Tibial nerve (tissue), 4 donors: ENCODE measurements at places on chromosomes 2 and 18. TPM values are rescaled to one million over a fixed set of nuclear protein-coding genes. Genes with fewer than 3 reads are reported as not detected.

GRCh38 chr2:185738679-185739472 is at the start of gene FSIP2:
TSS of gene FSIP2 (plus strand) at chr2:185738804. CDS start at chr2:185738895, 91 bp downstream.
- H3K27me3 ChIP-seq: no peaks in the 10 kb centered on the region
- H3K4me1 ChIP-seq: peaks cover 10% of the 10 kb centered on the region
- no peaks in the 10 kb centered on the region for H3K36me3 ChIP-seq

GRCh38 chr18:43160509-43160908 is 45.0 kb upstream of the RIT2 start:
- no peaks in the 10 kb centered on the region for H3K36me3 ChIP-seq
- no peak overlapping the region for H3K27ac ChIP-seq
- no peaks in the 10 kb centered on the region for H3K4me1 ChIP-seq
- no peaks in the 10 kb centered on the region for H3K27me3 ChIP-seq

GRCh38 chr2:109270505-109271312 is 141.7 kb downstream of the SH3RF3 start:
- DNase-seq: no peak
- peaks cover 10% of the 10 kb centered on the region for H3K4me1 ChIP-seq
- H3K4me3 ChIP-seq: no peak overlapping the region
- H3K27me3 ChIP-seq: no peaks in the 10 kb centered on the region
- H3K36me3 ChIP-seq: no peaks in the 10 kb centered on the region

The IL1A gene
- 1.1 TPM for total RNA-seq

DNA sequence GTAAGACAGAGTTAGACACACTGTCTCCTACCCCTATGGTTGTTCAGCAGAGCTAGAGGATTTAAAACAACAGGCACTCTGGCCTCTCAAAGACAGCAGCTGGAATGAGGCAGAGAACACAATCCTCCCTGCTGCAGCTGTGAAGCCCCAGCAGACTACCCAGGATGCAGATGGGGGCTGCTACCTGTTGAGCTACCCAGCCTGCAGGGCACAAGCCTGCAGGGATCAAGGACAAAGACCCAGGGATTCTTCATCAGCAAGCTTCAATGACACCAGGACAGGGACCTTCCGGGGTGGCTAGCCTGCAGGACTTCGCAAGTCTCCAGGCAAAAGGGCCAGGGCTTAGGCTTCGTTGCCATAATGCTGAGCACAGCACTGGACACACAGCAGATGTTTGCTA is 27.2 kb downstream of the GALNT14 start:
- no peaks in the 10 kb centered on the region for H3K4me1 ChIP-seq
- no peak overlapping the region for H3K4me3 ChIP-seq
- H3K27ac ChIP-seq: no peak overlapping the region
- DNase-seq: no peak
- H3K27me3 ChIP-seq: no peaks in the 10 kb centered on the region

GRCh38 chr2:207766697-207767460 is 2.8 kb downstream of the FZD5 start:
- no peak overlapping the region for H3K4me3 ChIP-seq
- no peaks in the 10 kb centered on the region for H3K36me3 ChIP-seq
- DNase-seq: no peak

- H3K36me3 ChIP-seq: no peaks in the 10 kb centered on the region
- DNase-seq: peak; percentile 94
- no peaks in the 10 kb centered on the region for H3K4me1 ChIP-seq
- peak overlapping the region; percentile 72 for H3K27ac ChIP-seq
- H3K27me3 ChIP-seq: no peaks in the 10 kb centered on the region
Measured at GRCh38 chr2:38720613-38721241, 30.4 kb downstream of the SRSF7 start.

DNA sequence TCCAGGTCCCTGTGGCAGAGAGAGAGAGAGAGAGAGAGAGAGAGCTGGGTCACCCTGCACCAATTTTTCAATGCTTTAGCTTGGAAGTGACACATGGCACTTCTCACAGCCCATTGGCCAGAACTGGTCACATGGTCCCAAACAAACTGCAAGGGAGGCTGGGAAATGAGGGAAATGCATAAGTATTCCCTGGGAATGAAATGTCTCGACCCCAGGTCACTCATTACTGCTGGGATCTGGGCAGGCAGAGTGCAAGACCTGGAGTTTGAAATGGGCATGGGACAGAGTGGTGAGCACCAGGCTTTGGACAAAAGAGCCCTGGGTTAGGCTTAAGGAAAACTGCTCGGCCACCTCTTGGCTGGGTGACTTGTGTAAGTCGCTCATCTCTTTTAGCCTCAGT is 37.0 kb downstream of the SMAD7 start:
- DNase-seq: no peak
- no peaks in the 10 kb centered on the region for H3K4me1 ChIP-seq
- H3K27me3 ChIP-seq: no peaks in the 10 kb centered on the region
- H3K4me3 ChIP-seq: no peak overlapping the region
- no peaks in the 10 kb centered on the region for H3K36me3 ChIP-seq

The THSD7B gene
- 11.8 TPM for total RNA-seq

- H3K36me3 ChIP-seq: no peaks in the 10 kb centered on the region
- no peak overlapping the region for H3K4me3 ChIP-seq
- no peaks in the 10 kb centered on the region for H3K27me3 ChIP-seq
Measured at GRCh38 chr2:165428926-165429325, 40.6 kb upstream of the CSRNP3 start.

GRCh38 chr2:212905640-212906201 is 245.7 kb downstream of the IKZF2 start:
- H3K27ac ChIP-seq: no peak overlapping the region
- H3K27me3 ChIP-seq: no peaks in the 10 kb centered on the region
- H3K36me3 ChIP-seq: no peaks in the 10 kb centered on the region
- H3K4me3 ChIP-seq: no peak overlapping the region
- H3K4me1 ChIP-seq: no peaks in the 10 kb centered on the region
- DNase-seq: no peak

- no peak overlapping the region for H3K27ac ChIP-seq
- H3K4me1 ChIP-seq: no peaks in the 10 kb centered on the region
- no peaks in the 10 kb centered on the region for H3K27me3 ChIP-seq
- DNase-seq: no peak
Measured at GRCh38 chr2:161067846-161068350, 92.3 kb upstream of the TANK start.

The SERPINB11 gene
- total RNA-seq: not detected

GRCh38 chr18:76844144-76844543 is 21.8 kb downstream of the ZNF236 start:
- H3K36me3 ChIP-seq: no peaks in the 10 kb centered on the region
- H3K4me1 ChIP-seq: peaks cover 4% of the 10 kb centered on the region
- no peaks in the 10 kb centered on the region for H3K27me3 ChIP-seq
- H3K27ac ChIP-seq: no peak overlapping the region
- H3K4me3 ChIP-seq: no peak overlapping the region
- no peak for DNase-seq

The ALKAL2 gene
- total RNA-seq: 38.9 TPM

DNA sequence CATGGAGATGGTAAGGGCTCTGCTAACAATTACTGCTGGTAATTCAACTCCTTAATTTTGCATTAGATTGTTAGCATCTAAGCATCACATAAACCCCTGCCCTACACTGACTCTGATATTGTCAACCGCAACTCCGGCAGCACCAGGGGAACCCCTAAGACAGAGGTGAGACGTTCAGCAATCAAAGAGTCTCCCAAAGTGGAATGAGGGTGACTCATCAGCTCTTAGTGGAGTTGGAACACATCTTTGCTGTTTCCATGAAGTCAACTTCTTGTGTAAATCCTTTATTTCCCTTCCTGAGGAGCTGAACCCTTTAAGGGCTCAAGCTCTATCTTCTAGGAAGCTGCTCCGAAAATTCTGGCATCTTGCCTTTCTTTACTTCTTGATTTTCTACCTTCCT is 52.1 kb downstream of the ABCG8 start:
- DNase-seq: no peak
- H3K4me1 ChIP-seq: no peaks in the 10 kb centered on the region
- no peak overlapping the region for H3K4me3 ChIP-seq
- peaks cover 98% of the 10 kb centered on the region for H3K36me3 ChIP-seq
- no peak overlapping the region for H3K27ac ChIP-seq
- H3K27me3 ChIP-seq: no peaks in the 10 kb centered on the region

- no peak overlapping the region for H3K4me3 ChIP-seq
- H3K36me3 ChIP-seq: no peaks in the 10 kb centered on the region
- no peaks in the 10 kb centered on the region for H3K4me1 ChIP-seq
- DNase-seq: no peak
- no peak overlapping the region for H3K27ac ChIP-seq
Measured at GRCh38 chr2:222033541-222033940, 265.3 kb downstream of the PAX3 start.

The MC4R gene
- not detected for total RNA-seq

- no peaks in the 10 kb centered on the region for H3K4me1 ChIP-seq
- no peaks in the 10 kb centered on the region for H3K27me3 ChIP-seq
Measured at GRCh38 chr2:111030260-111030891, 90.3 kb upstream of the BCL2L11 start.

GRCh38 chr2:158788951-158789350 is 6.2 kb upstream of the DAPL1 start:
- no peaks in the 10 kb centered on the region for H3K27me3 ChIP-seq
- H3K36me3 ChIP-seq: no peaks in the 10 kb centered on the region
- no peak overlapping the region for H3K27ac ChIP-seq
- no peak for DNase-seq

DNA sequence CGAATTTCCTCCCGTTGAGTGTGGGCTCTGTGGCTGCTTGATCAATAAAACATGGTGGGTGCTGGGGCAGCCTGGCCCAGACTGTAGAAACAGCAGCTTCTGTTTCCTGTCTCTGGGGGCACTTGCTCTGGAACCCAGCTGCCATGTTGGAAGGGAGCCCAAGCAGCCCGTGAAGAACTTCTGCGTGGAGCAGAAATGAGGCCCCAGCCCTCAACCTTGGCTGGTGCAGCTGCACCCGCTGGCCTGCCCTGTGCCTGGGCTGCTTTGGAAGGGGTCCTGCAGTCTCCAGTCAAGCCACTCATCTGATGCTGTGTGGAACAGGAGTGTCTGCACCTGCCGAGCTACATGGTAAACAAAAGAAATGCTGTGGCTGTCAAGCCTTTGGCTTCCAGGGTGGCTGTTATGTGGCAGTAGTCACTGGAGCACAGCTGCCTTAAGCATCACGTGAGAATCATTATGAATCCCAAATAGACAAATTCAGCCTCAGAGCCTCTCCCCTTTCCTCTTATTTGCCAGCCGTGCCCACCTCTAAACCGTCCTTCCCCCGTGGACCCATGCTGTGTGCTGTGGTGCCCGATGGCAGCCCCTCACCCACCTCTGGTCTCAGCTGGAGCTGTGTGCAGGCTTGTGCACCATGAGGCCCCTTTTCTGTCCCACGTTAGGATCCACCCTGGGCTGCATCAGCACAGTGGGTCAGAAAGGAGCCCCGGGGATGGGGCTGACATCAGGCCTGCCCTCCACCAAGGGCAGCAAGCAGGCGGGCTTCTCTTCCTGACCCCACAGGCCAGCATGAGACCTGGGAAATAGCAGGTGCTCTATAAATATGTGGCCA is 134.0 kb upstream of the HDAC4 start:
- no peaks in the 10 kb centered on the region for H3K27me3 ChIP-seq
- no peak for DNase-seq
- no peaks in the 10 kb centered on the region for H3K4me1 ChIP-seq

The TMEM17 gene
- total RNA-seq: 1.7 TPM
